Stimulated activated CD8-positive, alpha-beta memory T cell treated with anti-CD3 and anti-CD28 coated beads, Interleukin-12 subunit alpha, Interleukin-12 subunit beta, amount 100 ng/mL, for 4 hours (primary cell): ENCODE measurements at places on chromosomes 11 and 22.

- peak; percentile 66 for DNase-seq
Measured at GRCh38 chr22:22721681-22722354, 77.4 kb downstream of the GGTLC2 start.

DNA sequence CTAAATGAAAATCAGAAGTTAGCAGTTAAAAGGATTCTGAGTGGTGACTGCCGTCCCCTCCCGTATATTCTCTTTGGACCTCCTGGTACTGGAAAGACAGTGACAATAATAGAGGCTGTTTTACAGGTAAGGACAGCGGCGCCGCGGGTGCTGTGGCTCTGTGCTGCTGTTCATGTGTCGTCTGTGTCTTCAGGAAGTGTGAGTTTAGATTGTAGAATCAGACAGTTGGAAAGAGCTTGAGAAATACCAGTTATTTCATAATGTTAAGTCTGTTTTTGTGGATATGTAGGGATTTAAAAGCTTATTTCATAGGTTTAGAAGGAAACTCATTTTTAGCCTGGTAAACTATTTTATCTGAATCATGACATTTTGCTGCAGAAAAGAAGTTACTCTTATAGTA lies 27.4 kb upstream of the PANX2 start:
- DNase-seq = no peak

GRCh38 chr22:29359469-29359868 lies 28.9 kb downstream of the AP1B1 start:
- no peak for DNase-seq

- peak; percentile 36 for DNase-seq
Measured at GRCh38 chr11:72683782-72684200, 9.6 kb upstream of the PDE2A start.

DNA sequence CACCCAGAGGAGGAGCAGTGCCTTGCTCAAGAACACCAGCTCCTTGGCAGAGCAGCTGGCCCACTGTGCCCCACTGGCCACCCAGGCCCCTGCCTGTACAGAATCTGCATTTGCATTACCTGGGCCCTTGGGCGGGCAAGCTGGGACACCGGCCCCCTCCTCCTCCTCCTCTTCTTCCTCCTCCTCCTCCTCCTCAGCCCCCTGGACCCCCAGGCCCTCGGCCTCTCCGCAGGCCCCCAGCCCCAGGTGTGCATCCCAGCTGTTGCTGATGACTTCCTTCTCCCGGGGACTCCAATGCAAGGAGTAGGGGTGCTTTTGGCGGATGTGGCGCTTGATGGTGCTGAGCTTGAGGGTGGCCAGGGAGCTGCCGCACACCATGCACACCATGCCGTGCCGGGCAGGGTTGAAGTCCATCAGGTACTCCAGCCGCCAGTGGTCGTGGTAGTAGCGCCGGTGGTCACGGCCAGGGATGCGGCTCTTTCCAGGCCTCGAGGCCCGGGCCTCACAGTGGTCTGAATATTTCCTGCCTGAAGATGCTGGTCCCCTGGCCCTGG lies 2.8 kb downstream of the ZFTA start:
- no peak for DNase-seq

DNA sequence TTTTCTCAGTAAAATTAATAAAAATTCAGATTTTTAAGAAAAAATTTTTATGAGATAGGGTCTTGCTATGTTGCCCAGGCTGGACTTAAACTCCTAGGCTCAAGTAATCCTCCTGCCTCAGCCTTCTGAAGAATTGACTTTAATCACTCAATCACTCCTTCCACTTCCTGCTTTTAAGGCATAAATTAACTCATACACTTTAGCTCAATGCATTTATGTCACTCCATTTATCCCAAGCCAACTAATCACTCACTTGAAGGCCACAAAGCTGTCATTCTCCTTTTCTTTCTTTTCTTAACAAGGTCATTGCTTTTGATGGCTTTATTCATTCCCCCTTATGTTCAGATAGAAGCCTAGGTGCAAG lies 877 bp downstream of the ALG9 start:
- no peak for DNase-seq

DNA sequence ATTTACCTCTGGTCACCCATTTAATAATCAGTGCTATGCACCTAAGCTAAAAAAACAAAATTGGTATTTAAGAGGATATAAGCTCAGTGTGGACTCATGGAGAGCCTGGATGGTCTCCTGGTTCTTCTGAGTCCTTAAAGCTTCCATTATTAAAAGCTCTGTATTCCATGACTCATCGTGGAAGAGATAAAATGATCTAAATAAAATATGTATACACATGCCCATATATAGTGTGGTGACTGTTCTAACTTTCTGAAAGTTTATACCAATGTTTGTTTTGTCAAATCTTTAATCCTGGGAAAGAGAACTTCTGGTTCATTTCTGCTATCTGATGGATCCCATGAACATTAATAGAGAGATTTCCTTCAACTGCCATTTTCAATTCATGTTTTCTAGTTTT lies 375.9 kb downstream of the GUCY1A2 start:
- DNase-seq = no peak

- DNase-seq = peak; percentile 85
Measured at GRCh38 chr11:58578136-58578634, 678 bp upstream of the ZFP91 start.

GRCh38 chr11:72528121-72528520 lies 93.8 kb upstream of the CLPB start:
- DNase-seq = no peak

DNA sequence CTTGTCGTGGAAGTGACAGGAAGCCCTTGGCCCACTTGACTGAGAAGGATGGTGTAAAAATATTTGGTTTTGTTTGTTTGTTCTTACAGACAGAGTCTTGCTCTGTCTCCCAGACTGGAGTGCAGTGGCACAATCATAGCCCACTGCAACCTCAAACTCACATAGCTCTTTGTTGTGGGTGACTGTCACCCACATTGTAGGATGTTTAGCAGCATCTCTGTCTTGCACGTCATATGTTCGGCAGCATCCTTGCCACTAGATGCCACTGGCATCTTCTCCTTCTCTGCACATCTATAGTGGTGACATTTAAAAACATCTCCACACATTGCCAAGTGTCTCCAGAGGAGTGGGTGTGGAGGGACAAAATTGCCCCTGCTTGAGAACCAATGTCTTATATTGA lies 56.8 kb downstream of the PRR5L start:
- DNase-seq = peak; percentile 34

- no peak for DNase-seq
Measured at GRCh38 chr11:63663809-63664208, 7.4 kb downstream of the ATL3 start.

- no peak for DNase-seq
Measured at GRCh38 chr11:34426766-34427185, 12.0 kb upstream of the CAT start.

- no peak for DNase-seq
Measured at GRCh38 chr11:69828276-69828970, 9.2 kb upstream of the FGF3 start.

DNA sequence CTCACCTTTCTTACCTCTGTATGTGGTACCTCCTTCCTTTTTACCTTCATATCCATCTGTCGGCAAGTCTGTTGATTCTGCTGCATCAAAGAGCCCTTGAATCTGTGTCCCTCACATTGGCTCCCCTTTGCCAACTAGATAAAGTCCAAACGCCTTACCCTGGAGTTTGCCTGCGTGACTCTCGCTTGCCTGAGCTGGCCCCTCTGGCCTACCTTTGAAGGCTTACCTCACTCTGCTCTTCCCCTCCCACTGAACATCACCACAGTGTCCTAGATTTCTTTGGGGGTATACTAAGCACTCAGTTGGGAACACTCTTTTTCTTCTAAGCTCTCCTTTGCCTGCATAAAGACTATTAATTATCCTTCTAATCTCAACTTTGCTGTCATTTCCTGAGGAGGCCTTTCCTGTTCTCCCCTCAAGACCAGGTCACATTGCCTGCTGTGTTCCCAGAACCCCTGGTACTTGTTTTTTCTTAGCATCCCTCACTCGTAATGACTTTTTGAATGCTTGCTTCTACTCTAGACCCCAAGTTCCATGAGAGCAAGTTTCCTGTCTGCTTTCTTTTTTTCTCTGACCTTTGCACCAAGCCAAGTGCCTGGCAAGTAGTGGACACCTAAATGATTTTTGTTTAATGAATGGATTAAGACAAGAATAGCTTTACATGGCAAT lies 67.8 kb upstream of the ADORA2A start:
- DNase-seq = no peak

DNA sequence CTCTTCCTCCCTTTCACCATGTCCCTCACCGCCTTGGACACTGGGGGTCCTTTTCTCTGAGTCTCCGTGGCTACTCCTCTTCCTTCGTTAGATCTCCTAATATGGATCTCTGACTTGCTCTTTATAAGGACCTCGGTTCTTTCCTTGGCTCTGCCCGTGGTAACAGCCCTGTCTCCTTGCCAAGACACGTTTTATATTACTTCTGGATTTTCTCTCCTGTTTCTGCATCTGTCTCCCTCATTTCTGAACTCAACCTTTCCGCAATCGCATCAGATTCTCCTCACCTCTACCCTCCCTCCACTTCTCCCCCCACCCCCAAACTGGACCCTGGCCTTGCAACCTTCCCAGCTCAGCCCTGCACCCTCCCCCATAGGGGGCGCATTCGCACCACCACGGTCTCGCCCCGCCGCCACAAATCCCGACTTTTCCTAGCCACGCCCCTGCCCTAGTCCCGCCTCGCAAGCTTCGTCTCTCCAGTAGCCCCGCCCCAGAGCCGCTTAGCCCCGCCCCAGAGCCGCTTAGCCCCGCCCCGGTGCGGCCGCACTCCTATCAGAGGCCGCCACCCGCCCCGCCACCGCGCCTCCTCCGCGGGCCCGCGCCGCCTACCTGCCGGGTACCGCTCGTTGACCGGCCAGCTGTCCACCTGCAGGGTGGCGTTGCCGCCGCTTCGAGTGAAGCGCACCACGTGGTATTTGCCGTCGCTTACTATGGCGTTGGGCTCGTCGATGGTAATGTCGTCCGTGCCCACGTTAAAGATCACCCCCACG lies 39.0 kb downstream of the SLC22A12 start:
- DNase-seq = no peak

DNA sequence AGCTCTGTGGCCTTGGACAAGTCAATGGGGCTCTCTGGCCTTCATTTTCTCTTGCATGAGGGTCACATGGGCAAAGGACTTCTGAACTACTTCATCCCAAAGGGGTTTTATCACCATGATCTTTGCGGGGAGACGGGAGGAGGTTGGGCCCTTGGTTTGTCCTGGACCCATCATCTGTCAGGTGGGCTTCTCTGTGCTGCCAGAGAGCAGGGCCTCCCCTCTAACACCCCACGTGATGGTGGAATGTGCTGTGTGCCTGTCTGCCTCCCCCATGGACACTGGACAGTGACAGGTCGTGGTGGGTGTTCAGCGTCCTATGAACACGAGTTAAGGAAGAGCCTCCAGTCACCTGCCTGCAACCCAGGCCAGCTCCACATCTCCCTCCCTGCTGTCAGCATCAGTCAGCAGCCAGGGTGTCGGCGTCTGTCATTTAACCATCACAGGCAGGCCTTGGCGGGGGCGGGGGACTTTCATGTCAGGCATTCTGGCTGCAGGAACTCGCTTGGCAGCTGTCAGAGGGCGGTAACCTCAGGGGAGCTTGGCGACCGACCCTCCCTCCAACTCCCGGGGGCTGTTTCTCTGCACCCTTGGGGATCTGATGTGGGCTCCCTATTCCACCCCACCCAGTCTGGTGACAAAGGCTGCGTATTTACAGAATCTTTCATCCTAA lies 2.6 kb upstream of the SUN2 start:
- peak; percentile 58 for DNase-seq

- no peak for DNase-seq
Measured at GRCh38 chr11:89608234-89608966, 101.7 kb upstream of the TRIM77 start.

GRCh38 chr11:31607914-31608313 lies 98.3 kb downstream of the ELP4 start:
- no peak for DNase-seq

GRCh38 chr22:38853196-38853651 lies 9.4 kb upstream of the NPTXR start:
- DNase-seq = no peak

DNA sequence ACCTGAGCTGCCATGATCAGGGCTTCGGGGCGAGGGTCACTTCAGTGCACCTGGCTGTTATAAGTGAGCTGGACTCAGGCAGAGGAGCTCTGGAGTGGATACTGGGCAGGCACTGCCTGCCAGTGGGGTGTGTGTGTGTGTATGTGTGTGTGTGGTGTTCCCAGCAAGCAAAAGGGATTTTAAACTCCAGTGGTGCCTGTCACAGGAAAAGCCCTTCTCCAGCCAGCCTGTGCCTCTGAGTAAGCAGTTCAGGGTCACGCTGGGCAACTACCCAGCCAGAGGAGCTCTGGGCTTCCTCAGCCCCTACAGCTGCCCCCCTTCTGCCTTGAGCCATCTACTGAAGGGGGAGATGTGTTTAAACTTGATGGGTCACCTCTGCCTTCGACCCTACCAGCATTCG lies 109.0 kb downstream of the OSBP2 start:
- DNase-seq = no peak

- no peak for DNase-seq
Measured at GRCh38 chr11:1168721-1169161, 11.0 kb downstream of the MUC5AC start.

GRCh38 chr11:14894657-14895598 lies 2.9 kb upstream of the CYP2R1 start:
- DNase-seq = no peak

DNA sequence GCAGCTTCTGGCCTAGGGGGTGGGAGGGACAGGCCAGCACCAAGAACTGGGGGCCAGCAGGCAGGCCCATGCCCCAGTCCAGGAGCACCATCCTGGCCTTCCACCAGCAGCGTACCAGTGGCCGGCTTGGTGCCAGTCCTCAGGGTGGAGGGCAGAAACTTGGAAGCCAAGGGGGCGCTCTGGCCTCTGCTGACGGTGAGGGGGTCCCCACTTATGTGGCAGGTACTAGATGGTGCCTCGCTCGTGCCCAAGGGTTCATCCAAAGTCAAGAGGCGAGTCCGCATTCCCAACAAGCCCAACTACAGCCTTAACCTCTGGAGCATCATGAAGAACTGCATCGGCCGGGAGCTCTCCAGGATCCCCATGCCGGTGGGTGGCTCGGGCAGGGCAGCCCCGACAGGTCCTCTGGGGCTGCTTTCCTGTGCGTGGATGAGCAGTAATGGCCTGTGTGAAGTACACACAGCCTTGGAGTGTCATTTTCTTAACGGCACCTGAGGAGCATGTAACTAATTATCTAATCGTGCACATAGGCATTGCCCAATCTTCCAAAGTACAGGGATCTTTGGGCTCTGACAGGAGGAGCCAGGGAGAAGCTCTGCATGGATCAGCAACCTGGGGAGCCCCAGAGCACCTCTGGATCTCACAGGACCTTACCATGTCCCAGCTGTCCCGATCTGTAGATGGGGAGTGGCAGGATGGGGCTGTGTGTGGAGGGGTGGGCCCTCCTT lies 79.1 kb downstream of the MORC2 start:
- no peak for DNase-seq

- DNase-seq = no peak
Measured at GRCh38 chr11:112881461-112881860, 79.8 kb upstream of the NCAM1 start.
